ENCODE measurements at places on chromosomes 3 and 15.
A peak's percentile ranks its signal among the peaks of the same experiment; 100 is the strongest.

- DNase-seq = no peak
Measured at GRCh38 chr3:38457111-38458003, 3.7 kb downstream of the ACVR2B start.

- DNase-seq = peak; percentile 58
Measured at GRCh38 chr15:91445695-91446228, 345.7 kb downstream of the SV2B start.

GRCh38 chr15:79967298-79968182 is 3.5 kb downstream of the BCL2A1 start:
- peak; percentile 63 for DNase-seq

DNA sequence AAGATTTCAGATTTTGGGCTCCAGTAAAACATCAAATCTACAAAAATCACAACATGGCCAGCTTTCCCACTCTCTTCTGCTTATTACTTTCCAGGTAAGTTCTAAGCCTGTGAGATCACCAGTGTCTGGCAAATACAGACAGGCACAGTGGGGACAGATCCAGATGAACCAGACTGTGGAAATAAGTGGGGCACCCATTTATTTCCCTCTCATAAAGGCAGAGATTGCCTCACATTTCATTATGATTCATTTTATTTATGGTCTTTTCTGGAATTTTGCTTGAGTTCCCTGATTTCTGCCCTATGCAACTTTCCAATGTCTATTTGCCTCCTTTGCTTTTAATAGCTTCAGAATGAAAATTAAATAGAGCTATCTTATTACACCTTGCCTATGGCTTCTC is 66.8 kb downstream of the GREM1 start:
- DNase-seq = no peak

- DNase-seq = peak; percentile 44
Measured at GRCh38 chr15:52331490-52332240, 36.1 kb upstream of the MYO5C start.

DNA sequence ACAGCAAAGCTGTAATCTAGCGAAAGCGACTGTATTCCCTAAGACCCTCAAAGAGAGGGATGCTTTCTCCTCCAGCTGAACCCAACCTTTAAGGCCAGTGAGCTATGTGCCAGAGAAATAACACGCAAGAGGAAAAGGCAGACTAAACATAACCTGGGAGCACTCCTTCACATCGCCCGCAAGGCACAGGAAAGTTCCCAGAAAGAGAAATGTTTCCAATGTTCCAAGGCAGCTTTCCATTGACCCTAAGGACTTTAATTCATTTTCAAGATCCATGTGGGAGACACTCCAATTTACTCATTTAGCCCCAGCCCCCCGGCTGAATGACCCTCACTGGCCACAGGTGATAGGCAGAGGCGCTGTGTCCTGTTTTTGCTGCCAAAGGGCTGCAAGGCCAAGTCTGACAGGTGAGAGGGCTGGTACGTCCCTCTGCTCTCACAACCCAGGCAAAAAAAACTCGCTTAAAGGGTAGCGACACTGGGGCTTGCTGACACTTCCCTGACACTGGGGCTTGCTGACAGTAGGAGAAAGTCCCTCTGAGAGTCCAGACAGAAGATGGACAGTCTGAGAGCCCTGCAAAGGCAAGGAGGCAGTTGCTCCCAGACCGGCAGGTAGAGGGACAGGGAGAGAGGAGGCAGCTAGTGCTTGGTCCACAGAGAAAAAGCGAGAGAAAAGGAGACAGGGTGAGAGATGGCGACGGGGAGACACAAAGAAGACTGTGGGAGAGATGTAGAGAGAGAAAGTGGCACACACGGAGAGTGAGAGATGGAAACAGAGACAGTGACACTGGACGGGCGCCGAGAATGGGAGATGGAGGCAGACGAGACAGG is 702 bp downstream of the ARHGEF3 start:
- DNase-seq = no peak

GRCh38 chr3:30625541-30626438 is 19.4 kb downstream of the TGFBR2 start:
- peak; percentile 84 for DNase-seq

- DNase-seq = peak; percentile 96
Measured at GRCh38 chr15:78715930-78716329, 74.9 kb upstream of the CHRNB4 start.

- no peak for DNase-seq
Measured at GRCh38 chr3:190546881-190547510, 33.1 kb downstream of the IL1RAP start.

- no peak for DNase-seq
Measured at GRCh38 chr3:101900736-101901135, 51.4 kb downstream of the NFKBIZ start.

DNA sequence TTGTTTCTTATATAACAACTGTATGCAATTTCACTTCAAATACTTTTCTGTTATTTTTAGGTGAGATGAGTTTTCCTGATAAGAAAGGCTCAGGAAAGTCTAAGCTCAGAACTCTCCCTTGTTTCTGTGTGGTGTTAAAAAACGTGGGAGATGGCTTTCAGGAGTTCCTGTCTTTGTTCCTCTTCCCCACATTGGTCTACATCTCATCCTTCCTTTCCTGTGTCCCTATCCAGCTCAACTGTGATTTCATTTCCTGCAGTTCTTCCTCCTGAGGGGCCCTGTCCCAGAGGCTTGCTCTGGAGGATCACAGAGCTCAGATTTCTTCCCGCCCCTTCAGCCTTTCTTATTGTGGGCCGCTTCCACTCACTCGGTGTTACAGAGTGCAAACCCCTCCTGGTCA is 11.2 kb downstream of the SEC13 start:
- DNase-seq = no peak

GRCh38 chr3:46293035-46293724 is 50.9 kb downstream of the CCR3 start:
- no peak for DNase-seq

DNA sequence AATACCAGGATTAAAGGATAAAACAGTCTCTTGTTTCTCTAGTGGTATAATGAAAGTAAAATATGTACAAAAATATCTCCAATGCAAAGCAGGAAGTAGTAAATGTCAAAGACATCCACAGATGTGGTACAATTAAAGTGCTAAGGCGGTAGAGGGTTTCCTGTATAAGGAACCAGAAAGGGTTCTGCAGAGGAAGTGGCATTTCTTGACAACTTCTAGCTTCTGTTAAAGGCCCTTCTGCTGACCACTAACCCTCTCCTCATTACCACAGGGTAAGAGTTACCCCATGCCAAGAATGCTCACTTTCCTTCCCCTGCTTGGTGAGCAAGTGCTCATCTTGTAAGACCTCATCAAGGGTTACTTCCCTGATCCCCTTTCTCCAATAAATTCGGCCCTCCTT is 883.6 kb upstream of the NR2F2 start:
- DNase-seq = no peak

- peak; percentile 49 for DNase-seq
Measured at GRCh38 chr15:88745696-88746095, 57.5 kb upstream of the ACAN start.

DNA sequence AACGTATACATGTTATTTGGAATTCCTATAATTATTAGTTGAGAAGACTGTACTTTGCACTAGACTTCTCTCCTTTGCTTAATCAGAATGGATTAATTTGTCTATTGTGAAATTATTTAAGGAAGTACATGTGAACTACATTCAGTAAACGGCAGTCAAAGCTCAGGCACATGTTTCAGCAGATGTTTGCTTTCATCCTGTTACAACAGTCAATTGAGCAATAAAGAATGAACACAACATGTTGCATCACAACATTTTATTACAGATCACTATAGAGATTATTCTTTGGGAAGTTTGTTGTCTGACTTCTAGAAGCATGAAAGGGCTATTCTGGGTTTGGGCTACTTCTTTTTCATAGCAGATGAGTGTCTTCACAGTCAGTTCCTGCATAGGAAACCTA is 39.2 kb downstream of the RAB27A start:
- DNase-seq = no peak

DNA sequence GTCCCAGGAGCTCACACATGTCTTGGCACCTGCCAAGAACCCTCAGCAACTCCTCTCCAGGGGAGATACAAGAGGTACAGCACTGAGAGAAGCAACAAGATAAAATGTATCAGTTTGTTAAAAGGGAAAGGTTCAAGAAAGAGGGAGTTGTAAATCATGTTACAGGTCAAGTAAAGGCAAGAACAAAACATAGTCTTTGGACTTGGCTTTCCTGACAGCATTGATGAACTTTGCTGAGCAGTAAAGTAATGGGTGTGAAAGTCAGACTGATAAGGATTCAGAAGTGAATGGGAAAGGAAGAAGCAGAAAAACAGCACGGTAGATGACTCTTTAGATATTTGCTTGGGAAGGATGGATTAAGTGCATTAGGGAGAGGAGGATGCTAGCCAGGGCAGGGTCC is 27.1 kb downstream of the MBNL1 start:
- no peak for DNase-seq

GRCh38 chr3:23809294-23809693 is 3.5 kb downstream of the UBE2E1 start:
- DNase-seq = no peak

DNA sequence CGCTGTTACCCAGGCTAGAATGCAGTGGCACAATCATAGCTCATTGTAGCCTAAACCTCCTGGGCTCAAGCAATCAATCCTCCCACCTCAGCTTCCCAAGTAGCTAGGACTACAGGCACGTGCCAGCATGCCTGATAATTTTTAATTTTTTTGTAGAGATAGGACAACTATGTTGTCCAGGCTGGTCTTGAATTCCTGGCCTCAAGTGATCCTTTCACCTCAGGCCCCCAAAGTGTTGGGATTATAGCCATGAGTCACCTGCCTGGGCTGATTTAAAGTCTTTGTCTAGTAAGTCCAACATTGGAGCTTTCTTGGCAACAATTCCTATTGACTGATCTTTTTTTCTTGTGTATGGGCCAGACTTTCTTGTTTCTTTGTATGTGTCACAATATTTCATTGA is 28.1 kb downstream of the SPINK8 start:
- DNase-seq = no peak

- DNase-seq = no peak
Measured at GRCh38 chr3:73547427-73548248, 77.1 kb downstream of the PDZRN3 start.

GRCh38 chr3:148948913-148949657 is 42.3 kb upstream of the GYG1 start:
- no peak for DNase-seq

DNA sequence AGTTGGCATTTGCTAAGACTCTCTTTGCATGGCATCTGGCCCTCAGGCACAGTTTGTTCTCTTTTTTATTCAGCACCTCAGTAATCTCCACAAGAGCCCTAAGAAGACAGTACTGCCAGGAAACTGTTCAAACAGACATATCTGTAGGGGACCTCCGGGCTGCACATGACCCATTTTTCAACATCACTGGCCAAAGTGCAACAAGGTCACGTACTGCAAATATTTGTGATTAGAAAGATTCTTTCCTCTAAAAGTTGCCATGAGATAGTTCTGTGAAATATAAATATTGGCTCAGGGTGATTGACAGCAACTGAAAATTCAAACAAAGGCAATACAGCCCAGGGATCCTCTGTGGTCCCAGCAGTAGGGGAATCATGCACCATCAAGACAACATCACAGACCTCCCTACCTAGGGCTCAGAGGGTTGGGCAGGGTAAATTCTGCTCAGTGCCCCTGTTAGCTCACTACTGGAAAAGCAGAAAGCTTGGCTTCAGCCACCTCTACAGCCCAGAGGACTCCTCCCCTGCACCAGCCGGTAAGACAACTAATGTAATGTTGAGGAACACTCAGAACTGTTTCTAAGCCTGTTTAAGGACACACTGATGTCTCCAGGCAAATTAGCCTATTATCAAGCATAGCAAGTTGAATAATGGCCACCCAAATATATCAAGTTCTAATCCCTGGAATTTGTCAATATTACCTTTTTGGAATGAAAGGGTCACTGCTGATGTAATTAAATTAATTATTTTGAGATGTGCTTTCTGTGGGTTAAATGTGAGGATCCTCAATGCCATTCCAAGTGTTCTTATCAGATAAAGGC is 117.4 kb upstream of the LPP start:
- no peak for DNase-seq

DNA sequence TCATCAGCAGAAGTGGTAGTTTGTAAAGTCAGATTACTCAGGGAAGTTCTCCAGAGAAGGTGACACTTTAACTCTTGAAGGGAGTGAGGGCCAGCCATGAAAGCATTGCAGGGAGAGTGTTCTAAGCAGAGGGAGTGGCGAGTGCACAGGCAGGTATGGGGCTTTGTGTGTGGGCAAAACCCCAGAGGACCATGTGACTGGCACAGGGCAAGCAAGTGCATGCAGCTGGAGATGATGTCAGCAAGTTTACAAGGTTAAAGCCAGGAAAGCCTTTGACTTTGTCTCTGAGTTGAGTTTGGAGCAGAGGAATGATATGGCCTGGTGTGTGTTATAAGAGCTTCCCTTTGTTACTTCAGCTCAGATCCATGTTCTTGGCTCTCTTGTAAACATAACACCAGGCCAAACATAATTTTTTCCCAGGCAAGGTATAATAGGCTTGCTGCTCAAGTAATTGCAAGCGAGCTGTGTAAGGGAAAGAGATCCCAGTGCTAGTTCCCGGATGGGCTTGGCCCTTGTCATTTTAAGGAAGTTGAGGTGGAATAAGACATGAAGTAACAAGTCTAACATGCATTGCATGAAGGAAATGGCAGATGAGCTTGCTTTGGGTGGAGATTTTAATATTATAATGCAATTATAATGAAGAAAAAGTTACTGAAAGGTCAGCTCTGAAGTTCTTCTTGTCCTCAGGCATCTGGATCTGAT is 341.1 kb upstream of the LRRC3B start:
- DNase-seq = no peak

DNA sequence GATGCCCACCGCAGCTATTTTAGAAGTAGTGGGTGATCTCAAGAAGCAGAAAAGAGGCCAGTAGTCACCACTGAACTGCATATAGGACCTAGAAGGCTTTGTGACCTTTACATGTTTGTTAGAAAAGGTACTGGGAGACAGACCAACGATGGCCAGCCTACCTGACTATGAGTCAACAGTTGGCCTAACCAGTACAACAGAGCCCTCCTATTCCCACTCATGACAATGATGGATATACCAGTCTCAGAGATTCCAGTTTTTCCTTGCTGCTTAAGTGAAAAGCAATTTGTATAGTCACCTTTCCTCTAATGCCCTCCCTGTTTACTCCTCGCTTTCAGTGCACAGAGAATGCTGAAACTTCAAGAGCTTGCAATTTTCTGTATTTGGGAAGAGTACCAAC is 86.6 kb upstream of the PPIB start:
- DNase-seq = peak; percentile 53

DNA sequence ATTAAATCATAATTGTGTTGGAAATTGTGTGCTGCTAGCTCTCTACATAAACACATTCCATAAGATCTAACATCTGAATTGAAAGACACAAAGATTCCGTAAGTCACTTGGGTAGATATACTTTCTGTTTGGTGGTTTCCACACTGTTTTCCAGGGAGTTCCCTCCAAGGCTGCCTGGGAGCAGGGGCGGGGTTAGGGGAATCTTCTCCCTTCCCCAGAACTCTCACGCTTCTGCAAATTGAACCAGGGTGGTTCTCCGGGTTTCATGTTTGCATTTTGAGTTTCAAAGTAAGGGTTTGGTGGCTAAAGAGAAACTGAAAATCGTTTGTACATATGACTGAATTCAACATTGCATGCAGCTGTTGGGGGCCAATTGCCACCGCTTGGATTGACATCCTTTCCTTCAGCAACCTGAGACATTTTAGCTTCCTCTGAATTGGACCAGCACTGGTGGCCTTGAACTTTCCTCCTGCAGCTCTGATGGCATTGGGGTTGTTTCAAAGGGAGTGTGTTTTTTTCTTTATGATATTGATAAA is 192.7 kb upstream of the FEZF2 start:
- DNase-seq = no peak

Data from NCI-H226 (cell line).